ENCODE measurements at places on chromosomes 11 and 22. TPM values are rescaled to one million over a fixed set of nuclear protein-coding genes. Genes with fewer than 3 reads are reported as not detected.

CSRP3 gene
- not detected for total RNA-seq

PATZ1 gene
- total RNA-seq: 27.4 TPM

CRYBA4 gene
- not detected for total RNA-seq

DMC1 gene
- 19.8 TPM for total RNA-seq

SCN3B gene
- total RNA-seq: not detected

- DNase-seq: no peak
These were observed 12.4 kb upstream of the SLC39A13 start for GRCh38 chr11:47396049-47396320.

GRCh38 chr11:117827521-117828511, 3.3 kb upstream of the FXYD2 start:
- peak; percentile 26 for DNase-seq

DNA sequence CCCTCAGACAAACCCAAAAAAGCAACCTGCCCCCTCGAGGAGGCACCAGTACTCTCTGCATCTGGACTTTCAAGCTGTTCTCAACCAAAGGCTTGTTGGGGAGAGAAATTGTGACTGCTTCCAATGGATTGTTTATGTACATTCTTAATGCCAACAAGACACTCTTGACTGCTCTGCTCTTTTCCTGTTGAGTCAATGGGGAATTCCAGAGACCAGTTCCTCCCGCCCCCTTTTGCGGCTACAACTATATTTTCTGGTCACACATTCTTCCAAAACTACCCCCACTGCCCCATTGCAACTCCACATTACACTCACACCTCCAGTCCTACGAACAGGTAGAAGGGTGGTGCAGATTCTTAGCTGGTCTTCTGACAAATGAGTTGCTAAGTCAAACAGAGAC, 187.0 kb downstream of the DSCAML1 start:
- DNase-seq: peak; percentile 80

GRCh38 chr22:44658311-44658953, 43.6 kb upstream of the PRR5 start:
- no peak for DNase-seq

GRCh38 chr11:96187822-96188221, 155.2 kb downstream of the MAML2 start:
- no peak for DNase-seq

DNA sequence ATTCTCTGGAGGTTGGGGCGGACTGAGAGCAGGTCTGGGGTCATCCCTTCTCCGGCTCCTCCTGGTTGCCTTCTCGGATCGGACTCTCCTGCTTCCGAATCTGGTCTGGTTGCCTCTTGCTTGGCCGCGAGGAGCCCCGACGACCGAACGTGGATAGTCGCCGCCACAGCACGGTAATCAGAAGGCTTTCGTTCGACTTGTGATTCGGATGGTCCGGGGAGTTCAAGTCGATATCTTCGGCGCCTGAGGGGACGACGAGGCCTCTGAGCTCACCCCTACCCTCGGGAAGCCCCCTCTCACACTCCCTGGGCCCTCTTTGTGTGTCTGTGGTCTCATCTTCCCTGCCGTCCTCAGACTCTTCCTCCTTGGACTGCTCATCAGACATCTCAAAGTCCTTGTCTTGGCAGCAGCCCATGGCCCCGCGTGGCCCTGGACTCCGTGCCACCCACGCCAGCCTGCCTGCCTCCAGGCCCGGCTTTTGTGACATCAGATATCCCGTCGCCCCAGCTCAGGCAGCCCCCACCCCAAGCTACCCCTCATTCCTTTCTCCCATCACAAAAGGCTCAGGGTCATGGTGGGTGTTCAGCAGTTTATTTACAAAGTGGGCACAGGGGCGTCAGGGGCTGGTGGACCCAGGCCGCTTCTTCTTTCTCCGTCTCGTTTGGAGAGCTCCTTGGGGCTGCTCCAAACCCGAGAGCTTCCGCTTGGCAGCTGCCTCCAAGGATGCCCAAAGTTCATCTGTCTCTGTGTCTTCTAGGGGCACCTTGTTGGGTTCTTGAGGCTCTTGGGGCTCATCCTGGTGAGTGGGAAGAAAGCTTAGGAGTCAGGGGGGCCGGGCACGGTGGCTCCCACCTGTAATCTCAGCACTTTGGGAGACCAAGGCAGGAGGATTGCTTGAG, at the start of gene TEX54:
TEX54 (minus strand) TSS at position 506 of the 899 bp plus-strand sequence.
- DNase-seq: no peak

DNA sequence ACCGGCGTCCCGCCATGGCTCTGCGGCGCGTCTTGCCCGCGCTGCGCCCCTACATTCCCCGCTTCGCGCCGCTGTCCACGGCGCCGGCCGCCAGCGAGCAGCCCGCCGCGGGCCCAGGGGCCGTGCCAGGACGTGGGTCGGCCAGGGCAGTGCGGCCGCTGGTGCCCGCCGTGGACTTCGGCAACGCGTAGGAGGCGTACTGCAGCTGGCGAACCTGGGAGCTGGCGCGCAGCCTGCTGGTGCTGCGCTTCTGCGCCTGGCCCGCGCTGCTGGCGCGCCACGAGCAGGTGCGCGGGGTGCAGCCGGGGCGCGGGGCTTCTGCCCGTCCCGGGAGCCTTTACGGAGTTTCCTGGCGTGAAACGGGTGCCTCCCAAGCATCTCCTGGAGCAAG, 20.1 kb downstream of the DGCR6L start:
- DNase-seq: peak; percentile 81

DNA sequence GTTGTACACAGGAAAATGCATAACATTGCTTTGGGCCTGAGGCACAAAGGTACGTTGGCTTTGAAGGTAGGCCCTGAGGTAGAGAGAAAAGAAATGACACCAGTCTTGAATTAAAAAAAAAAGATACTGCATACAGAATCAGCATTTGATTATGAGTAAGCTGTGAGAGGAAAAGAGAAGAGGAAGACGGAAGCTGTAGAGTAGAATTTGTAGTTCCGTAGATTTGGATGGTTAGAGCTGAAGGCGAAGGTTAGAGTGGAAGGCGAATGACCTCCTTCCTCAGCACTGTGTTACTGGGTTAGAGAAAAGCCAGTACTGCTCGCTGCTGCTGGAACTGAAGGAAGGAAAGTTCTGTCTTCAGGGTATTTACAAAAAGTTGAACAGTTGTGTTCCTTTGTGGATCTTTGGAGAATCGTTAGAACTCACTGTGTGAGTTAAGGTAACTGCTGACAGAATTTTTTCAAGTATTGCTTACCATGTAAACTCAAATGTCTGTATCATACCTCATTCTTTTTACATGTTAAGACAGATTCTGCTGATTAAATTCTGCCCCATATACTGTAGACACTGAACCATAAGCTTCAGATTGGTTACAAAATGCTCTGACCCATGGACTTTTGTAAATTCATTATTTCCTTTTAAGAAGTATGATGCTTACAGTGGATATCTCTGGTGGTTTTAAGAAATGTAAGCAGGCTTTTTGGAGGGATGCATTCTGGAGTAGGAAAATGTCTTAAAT, 50.2 kb downstream of the MCAM start:
- no peak for DNase-seq

SCARF2 gene
- 1.2 TPM for total RNA-seq

GRCh38 chr11:129743112-129743815, 72.4 kb upstream of the TMEM45B start:
- DNase-seq: no peak

SYTL2 gene
- total RNA-seq: 12.9 TPM

DNA sequence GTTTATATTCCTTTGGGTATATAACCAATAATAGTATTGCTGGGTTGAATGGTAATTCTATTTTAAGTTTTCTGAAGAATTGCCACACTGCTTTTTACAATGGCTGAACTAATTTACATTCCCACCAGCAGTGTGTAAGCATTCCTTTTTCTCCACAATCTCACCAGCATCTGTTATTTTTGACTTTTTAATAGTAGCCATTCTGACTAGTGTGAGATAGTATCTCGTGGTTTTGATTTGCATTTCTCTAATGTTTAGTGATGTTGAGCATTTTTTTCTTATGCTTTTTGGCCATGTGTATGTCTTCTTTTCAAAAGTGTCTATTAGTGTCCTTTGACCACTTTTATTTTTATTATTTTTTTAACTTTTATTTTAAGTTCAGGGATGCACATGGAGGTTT, 275.3 kb downstream of the METTL15 start:
- DNase-seq: no peak

- DNase-seq: no peak
These were observed 34.8 kb upstream of the DDI1 start for GRCh38 chr11:104001561-104002056.

CCDC116 gene
- total RNA-seq: 0.07 TPM

DNA sequence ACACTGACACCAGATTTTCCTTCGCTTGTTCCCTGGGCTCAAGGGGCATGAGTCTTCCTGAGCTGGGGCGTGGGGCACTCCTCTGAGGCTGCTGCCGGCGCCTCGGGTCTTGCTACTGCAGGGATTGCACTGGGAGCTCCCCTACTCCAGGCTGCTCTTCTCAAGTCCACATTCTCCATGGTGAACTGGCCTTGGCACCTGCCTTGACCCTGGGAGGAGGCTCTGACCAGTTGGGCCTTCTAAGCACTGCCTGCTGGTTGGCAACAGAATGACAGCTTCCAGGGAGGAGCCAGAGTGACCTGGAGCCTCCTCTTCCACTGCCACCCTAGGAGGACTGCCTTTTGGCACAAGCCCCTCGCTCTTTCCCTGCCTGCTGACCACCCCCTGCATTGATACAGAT, 9.5 kb downstream of the FREY1 start:
- no peak for DNase-seq

GRCh38 chr11:30310623-30311022, 12.3 kb upstream of the ARL14EP start:
- DNase-seq: no peak

GRCh38 chr11:3830730-3831129, 10.0 kb downstream of the RHOG start:
- no peak for DNase-seq

CBX6 gene
- total RNA-seq: 59.5 TPM

DNA sequence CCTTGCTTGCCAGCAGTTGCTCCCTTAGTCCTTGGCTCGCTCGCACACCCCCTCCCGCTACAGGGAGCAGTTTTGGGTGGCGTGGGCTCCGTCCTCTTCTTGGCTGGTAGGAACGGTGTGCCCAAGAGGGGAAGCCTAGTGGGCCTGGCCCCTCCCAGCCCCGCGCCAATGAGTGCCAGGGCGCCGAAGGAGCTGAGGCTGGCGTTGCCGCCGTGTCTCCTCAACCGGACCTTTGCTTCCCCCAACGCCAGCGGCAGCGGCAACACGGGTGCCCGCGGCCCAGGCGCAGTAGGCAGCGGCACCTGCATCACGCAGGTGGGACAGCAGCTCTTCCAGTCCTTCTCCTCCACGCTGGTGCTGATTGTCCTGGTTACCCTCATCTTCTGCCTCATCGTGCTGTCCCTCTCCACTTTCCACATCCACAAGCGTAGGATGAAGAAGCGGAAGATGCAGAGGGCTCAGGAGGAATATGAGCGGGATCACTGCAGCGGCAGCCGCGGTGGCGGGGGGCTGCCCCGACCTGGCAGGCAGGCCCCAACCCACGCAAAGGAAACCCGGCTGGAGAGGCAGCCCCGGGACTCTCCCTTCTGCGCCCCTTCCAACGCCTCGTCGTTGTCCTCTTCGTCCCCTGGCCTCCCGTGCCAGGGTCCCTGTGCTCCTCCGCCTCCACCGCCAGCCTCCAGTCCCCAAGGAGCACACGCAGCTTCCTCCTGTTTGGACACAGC, 1.6 kb downstream of the C11orf87 start:
- DNase-seq: no peak

- no peak for DNase-seq
These were observed 51.1 kb downstream of the MED15 start for GRCh38 chr22:20558534-20558933.

GRCh38 chr11:57174656-57175055, 7.1 kb upstream of the LRRC55 start:
- DNase-seq: no peak

GRCh38 chr22:36162127-36163034, 1.8 kb upstream of the APOL3 start:
- DNase-seq: no peak

DNA sequence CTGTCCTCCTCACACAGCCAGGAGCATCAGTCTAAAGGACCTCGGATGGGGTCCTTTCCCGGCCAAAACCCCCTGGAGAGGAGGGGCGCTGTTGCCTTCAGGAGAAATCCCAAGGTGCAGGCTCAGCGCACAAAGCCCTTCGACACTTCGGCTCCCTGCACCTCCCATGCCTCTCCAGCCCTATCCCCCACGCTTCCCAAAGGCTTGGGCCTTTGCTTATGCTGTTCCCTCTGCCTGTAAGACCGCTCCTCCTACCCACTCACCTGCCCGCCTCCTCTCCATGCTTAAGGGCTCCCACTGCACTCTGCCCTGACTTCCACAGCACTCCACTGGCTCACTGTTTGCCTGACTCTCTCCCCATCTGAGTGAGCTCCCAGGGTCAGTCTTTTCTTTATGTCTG, 13.5 kb downstream of the SLC15A3 start:
- DNase-seq: no peak

GRCh38 chr11:19283991-19284390, 43.2 kb upstream of the E2F8 start:
- no peak for DNase-seq

DNA sequence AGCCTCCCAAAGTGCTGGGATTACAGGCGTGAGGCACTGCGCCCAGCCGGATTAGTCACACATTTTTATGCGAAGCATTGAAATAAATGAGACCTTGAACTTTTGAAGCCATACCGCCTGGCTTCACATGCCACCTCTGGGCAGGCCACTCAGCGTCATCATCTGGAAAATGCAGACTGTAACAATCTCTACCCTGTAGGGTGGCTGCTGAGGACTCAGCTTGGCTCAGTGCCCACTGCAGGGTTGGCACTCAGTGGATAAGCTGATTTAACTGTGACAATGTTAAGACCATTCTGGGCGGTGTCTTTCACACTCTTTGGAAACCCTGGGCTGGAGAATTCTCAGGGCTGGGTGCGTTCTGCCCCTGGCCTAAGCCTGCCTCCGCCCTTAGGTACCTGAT, 8.5 kb downstream of the SH3BP1 start:
- DNase-seq: peak; percentile 94

DNA sequence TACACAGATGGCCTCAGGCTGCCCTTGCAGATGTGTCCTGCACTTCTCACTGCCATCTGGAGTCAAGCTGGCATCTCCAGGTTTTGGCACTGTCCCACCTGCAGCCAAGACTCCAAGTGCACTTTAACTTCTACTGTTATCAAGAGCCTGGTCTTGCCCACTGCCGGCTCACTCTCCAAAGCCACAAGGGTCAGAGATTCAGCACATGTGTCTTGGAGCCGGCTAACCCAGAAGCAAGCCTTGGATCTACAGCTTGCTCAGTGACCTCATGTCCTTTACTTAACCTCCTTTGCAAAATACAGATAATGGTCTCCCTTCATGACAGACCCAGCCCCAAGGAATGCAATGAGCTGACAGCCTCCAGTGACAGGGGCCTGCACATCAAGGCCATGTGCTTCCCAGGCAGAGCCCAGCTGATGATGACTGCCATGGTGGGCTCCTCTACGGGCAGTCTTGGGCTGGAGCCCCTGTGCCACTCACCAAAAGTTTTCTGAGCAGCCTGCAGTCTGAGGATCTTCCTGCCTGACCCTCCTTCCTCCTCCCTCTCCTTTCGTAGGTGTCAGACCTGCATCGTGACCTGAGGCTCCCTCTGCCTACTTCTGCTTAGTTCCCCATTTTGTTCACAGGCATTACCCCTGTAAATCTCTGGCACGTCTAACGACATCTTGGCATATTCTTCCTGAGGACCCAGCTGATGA, 9.0 kb downstream of the TP53AIP1 start:
- no peak for DNase-seq

- no peak for DNase-seq
These were observed 80.8 kb downstream of the HORMAD2 start for GRCh38 chr22:30161051-30161469.

Measured in Caki2 (cell line).